Left renal cortex interstitium (tissue), 4 donors: ENCODE measurements at places on chromosomes 6 and 20. TPM values are rescaled to one million over a fixed set of nuclear protein-coding genes. Genes with fewer than 3 reads are reported as not detected.

Gene NT5E
- polyA plus RNA-seq: 3.2 TPM

Gene RAB44
- polyA plus RNA-seq: not detected

DNA sequence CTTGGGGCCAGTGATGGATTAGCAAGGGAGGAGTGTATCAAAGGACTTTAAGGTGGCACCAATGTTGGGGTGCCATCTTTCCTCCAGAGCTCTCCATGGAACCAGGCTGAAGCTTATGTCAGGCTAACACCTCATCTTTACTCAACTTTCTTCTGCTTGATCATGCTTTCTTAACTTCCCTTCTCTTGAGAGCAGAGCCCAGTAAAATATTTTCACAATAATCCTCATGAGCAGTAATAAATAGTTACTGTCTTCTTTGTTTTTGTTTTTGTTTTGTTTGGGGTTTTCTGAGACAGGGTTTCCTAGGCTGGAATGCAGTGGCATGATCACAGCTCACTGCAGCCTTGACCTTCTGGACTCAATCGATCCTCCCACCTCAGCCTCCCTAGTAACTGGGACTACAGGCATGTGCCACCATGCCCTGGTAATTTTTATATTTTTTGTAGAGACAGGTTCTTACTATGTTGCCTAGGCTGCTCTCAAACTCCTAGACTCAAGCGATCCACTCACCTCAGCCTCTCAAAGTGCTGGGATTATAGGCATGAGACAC lies 127.9 kb upstream of the TOP1 start:
- DNase-seq: no peak

DNA sequence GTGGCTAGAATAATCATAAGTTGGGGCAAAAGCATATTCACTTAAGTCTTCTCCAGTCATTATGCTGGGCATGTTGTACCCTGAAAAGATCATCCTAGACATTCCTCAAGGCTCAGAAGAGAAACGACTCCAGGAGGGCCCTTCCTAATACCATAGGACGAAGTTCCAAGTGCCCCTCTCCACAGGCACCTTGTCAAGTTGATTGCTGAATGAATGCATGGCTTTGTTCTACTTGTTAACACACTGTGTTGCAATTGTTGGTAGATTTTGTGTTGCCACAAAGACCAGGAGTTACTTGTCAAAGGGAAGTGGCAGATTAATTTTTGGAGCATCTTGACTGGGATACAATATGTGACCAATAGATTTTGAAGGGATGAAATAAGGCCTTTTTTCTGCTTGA lies 194.3 kb upstream of the SMLR1 start:
- DNase-seq: no peak

Gene NSFL1C
- polyA plus RNA-seq: 102 TPM

GRCh38 chr6:45619994-45620471 lies 242.3 kb upstream of the SUPT3H start:
- DNase-seq: no peak

- DNase-seq: no peak
Observed at GRCh38 chr20:47274401-47275108, 81.9 kb downstream of the ZMYND8 start.

GRCh38 chr6:95279616-95280015 lies 297.7 kb upstream of the MANEA start:
- DNase-seq: no peak

Gene FAM50B
- 12.0 TPM for polyA plus RNA-seq

- DNase-seq: no peak
Observed at GRCh38 chr20:62989201-62989601, 17.6 kb downstream of the BHLHE23 start.
